K562 (cell line): ENCODE measurements at places on chromosomes 1 and 21.

- no peak for DNase-seq
These were observed 88.5 kb downstream of the UCK2 start for GRCh38 chr1:165915932-165916348.

- DNase-seq: no peak
These were observed 380.4 kb downstream of the NPHP4 start for GRCh38 chr1:5611851-5612250.

DNA sequence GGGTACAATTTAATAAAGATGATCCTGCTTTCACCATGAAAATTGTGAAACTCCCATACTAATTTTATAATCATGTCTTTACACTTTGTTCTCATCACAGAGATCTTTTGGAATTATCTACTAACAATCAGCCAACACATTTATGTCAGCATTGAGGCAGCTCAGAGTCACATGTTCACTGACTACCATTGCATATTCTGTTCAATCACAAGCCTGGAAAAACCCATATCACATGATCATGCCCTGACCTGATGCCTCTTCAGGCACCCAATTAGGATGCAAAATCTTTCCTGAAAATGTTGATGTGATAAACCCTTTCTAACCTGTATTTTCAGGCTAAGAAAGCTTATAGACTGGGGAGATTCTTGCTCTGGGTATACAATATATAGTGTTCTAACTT is 21.6 kb upstream of the RASAL2 start:
- no peak for DNase-seq

- no peak for DNase-seq
These were observed 120.9 kb downstream of the FMN2 start for GRCh38 chr1:240212556-240212955.

GRCh38 chr1:21764615-21765423 is 18.1 kb downstream of the USP48 start:
- DNase-seq: no peak

GRCh38 chr1:166145499-166145898 is 21.3 kb downstream of the FAM78B start:
- no peak for DNase-seq

DNA sequence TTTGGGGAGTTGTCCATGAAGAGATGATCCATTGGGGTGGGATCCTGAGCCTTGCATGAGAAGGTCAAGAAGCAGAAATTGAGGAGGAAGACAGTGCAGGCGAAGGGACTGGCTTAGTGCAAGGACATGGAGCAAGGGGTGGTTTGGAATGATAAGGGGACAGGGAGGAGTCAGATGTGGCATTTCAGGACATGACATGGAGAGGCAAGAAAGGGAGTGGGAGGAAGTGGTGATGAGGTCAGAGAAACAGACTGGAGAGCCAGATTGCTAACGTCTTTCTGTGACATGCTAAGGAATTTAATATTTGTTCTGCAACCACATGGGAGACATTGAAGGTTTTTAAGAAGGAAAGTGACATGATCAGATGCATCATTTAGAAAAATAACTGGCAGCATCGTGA is 346.8 kb upstream of the FMN2 start:
- DNase-seq: no peak

GRCh38 chr1:214550857-214551435 is 456 bp downstream of the PTPN14 start:
- no peak for DNase-seq

GRCh38 chr1:240312872-240313271 is 221.2 kb downstream of the FMN2 start:
- DNase-seq: no peak

- DNase-seq: no peak
These were observed 416.9 kb upstream of the USP24 start for GRCh38 chr1:55632058-55632457.

DNA sequence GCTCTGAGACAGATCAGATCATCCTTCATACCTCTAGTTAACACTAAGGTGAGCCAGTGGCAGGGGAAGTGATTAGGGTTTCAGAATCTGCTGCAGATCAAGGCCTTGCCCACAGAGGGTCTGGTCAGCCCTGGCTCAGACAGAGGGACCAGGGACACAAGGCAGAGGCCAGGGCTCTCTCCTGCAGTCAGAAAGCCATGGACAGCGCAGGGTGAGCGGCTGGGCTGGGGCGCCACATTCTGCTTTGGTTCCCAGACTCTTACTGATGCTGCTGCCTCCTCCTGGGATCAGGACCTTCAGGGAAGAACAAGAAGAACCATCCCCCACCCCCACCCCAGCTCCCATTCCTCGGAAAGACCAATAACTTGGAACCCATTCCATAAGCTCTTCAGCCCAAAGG is 43.1 kb downstream of the GPR161 start:
- no peak for DNase-seq

DNA sequence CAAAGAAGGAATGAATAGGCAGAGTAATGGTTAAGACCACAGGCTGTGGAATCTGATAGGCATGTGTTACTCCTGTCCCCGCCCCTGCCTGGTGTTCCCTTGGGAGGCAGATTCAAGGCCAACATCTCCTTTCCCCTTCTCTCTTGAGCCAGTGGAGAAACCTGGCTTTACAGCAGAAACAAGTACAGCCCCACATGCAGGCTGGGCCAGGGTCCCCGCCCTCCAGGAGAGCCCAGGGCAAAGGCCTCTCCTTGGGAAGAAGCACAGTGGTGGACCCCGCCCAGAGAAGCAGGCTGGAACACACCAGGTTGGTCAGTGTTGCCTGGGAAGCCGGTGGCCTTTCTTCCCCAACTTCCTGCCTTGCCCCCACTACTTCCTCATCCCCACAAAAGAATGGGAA is 6.8 kb downstream of the C1orf167 start:
- DNase-seq: no peak

GRCh38 chr1:214363386-214363785 is 82.4 kb downstream of the SMYD2 start:
- DNase-seq: no peak

- DNase-seq: no peak
These were observed 37.8 kb upstream of the CCSAP start for GRCh38 chr1:229380536-229381160.

DNA sequence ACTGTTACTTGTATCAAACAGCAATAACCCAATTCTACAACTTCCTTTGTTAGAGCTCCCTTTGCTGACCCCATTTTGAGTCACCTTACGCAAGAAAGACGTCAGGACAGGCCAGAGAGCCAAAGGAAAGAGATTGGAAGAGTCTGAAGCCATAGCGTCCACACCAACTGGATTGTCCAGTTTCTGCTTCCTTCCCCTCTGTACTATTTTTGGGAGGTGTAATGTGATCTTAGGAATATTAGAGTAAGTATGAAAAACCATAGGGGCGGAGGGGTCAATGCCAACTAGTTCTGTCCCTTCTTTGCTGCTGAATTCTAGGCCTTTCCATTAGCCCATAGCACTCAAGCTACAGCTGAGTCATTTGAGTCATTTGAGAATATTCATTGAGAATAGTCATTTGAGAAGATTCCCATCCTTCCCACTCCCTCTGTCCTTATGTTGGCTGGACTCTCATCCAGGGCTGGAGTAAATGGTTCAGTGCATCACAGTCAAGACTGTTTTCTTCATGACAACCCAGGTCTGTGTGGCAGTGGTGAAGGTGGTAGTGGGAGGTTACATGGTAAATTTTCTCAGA is 14.8 kb upstream of the NFIA start:
- no peak for DNase-seq

DNA sequence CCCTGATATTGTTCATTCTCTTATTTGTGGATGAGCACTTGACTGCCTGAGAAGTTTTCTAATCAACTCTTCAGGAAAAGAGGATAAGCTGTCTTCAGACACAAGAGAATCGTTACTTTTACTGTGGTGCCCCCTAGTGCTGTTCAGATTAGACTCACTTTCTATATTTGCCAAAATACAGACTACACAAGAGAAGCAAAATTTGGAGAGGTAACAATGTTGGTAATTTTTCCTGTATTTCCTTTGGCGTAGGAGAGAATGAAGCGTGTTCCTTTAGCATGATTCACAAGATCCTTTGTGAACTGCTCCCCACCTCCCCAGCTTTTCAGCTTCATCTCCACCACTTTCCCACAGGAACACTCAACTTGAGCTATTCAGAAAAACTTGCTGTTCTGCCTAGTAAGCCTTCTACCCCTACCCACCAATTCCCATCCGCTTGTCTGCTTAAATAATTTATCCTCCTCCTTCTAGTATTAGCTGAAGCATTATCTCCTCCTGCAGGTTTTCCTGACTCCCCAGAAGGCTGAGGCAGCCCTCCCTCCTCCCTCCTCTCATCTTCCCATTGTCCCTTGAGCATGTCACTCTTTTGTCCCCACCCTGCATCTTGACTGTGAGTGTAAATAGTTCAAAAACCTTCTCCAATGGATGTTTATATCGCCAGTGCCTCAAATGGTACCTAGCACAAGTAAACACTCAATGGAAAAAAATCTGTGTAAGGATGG is 4.5 kb downstream of the TNFSF4 start:
- DNase-seq: no peak

- no peak for DNase-seq
These were observed 3.7 kb upstream of the BGLAP start for GRCh38 chr1:156238248-156238647.

DNA sequence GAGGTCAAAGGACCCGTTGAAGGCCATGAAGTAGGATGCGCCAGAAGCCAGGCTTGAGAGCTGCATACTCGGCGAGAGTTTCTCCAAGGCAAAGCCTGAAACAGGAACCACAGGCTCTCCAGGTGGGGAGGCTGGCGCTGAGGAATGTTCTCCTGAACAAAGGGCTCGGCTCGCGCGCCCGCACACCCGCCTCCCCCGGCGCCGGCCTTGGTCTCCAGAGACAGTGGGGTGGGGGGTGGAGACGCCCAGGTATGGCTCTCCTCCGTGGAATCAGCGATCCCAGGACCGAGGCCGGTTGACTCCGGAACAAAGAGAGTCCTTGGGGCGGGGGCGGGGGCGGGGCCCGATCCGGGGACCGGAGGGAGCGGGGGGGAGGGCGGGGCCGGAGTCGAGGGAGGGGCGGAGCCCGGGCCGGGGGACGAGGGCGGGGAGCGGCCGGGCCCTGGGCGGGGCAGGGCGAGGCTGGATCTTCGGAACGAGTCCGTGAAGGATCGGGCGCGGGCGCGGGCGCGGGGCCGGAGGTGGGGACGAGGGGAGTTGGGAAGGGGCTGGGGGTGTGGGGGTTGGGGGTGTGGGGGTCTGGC is 85.0 kb downstream of the NKAIN1 start:
- peak; percentile 98 for DNase-seq

- no peak for DNase-seq
These were observed 8.8 kb downstream of the FMN2 start for GRCh38 chr1:240100371-240100934.

DNA sequence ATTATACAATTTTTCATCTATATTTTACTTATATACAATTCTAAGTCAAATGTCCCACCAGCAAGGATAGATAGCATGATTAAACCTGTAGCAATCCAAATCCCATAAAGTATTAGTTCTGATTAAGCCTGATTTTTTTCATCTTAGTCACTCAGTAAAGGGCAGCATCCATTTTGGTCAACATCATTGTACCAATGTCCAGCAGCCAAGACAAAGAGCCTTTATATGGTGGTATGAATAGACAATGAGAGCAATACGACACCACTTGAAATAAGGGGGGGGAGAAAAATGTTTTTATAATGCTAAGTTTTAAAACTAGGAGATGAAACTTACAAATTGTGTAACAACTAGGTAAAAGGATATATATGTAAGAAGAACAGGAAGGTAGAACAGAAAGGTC is 7.4 kb downstream of the ZNF644 start:
- DNase-seq: no peak

DNA sequence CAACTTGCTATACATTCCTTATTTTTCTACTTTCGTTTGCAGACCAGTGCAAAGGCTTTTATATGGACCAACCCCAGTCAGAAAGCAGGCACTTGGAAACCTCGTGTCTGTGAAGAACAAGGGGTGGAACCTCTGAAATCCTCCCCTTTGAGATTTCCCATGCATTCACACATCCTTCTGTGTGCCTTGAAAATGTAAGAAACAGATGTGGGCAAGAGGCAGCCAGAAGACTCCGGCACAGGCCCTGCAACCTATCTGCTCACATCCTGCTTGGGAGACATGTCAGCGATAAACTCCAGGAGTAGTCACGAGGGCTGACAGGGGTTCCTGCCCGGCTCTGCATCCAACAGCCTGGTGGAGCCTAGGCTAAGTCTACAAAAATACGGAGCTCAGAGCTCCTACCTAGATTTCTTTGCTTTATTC is 42.5 kb downstream of the ETS2 start:
- DNase-seq: no peak

DNA sequence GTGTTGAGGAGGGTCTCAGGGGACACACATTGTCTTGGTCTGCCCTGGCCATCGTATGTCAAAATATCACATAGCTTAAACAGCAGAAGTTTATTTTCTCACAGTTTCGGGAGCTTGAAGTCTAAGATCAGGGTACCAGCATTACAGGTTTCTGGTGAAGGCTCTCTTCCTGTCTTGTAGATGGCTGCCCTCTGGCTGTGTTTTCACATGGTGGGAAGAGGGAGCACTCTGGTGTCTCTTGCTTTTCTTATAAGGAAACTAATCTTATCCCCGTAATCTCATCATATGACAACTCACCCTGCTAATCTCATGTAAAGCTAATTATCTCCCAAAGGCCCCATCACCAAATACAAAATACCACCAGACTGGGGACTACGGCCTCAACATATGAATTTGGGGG is 246.9 kb upstream of the ST6GALNAC5 start:
- no peak for DNase-seq

GRCh38 chr1:229098903-229099578 is 171.9 kb upstream of the RAB4A start:
- DNase-seq: no peak

- no peak for DNase-seq
These were observed at the start of gene C1orf226 for GRCh38 chr1:162381383-162381782. Gene C1orf226 (plus strand): TSS chr1:162381728. CDS start chr1:162381902, 174 bp downstream.

DNA sequence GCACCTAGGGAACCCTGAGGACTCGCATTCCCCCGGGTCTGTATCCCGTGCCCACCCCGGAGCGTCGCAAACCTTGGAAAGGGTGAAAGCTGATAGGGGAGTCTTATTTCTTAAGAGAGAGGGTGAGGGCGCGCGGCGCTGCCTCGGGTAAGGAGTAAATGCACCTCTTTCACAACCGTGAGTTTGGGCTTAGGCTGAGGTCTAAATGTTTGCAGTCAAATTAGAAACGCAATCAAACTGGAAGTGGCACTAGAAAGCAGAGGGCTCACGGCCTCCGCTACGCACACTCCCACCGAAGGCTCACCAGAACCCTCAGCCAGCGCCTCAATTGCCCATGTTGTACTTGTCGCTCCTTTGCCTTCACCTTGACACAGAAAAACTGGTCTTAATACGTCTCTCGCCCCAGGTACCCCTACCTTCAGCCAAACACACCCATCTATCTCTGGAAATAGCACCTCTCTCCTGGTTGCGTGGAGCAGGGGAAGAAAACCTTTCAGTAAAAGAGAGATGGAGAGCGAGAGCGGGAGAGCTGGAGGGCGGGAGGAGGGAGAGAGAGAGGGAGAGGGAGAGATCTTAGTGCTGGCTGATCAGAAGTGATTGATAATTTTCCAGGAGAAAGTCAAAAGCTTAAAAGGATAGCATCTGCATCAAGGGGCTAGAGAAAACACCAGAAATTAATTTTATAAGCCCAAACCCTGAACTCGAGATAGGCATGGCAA is 1.7 kb upstream of the HLX start:
- DNase-seq: no peak

DNA sequence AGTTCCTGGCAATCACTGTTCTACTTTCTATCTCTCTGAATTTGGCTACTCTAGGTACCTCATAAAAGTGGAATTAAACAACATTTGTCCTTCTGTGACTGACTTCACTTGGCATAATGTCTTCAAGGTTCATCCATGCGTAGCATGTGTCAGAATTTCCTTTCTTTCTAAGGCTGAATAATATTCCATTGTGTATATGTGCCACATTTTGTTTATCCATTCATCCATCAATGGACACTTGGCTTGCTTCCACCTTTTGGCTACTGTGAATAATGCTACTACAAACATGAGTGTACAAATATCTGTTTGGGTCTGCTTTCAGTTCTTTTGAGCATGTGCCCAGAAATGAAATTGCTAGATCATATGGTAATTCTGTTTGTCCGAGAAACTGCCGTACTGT is 14.7 kb downstream of the CACHD1 start:
- DNase-seq: no peak
